Dermis microvascular lymphatic vessel endothelial cell (primary cell): ENCODE measurements at places on chromosomes 11 and 22. TPM values are rescaled to one million over a fixed set of nuclear protein-coding genes. Genes with fewer than 3 reads are reported as not detected.

DNA sequence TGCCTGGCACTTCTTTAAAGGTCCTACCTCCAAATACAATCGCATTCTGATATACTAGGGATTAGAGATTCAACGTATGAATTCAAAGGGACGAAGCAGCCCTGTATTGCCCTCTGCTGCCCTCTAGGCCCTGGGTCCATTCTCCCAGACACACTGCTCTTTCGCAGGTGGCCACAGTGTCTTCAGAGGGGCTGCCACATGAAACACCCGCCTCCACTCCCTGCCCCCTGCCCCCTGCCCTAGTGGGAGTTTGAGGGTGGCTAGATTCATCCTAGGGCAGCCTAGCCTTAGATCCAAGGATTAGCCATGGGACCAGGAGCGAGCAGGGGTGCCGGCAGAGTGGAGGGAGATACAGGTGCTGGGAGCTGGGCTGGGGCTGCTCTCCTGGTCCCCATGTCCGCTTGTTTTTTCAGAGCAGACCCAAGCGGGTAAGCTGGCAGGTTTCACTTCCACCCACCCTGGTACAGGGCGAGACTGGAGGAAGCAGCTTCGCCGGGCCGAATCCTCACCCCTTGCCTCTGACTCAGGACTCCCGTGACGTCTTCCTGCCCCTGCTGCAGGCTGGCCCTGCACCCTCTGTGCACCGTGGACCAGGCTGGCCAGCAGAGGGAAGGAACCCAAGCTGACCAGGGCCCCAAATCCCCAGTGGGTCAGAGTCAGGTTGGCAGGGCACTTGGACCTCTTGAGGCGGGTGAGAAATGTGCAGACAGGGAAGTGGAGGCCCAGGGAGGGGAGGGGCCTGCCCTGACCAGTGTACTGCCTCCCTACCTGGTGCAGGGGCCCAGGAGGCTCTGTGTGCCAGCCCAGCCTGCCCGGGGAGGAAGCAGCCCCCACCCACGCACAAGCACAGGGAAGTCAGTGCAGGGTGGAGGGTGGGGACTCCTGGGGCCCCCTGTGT, 28.4 kb upstream of the HMOX1 start:
- DNase-seq = no peak

DNA sequence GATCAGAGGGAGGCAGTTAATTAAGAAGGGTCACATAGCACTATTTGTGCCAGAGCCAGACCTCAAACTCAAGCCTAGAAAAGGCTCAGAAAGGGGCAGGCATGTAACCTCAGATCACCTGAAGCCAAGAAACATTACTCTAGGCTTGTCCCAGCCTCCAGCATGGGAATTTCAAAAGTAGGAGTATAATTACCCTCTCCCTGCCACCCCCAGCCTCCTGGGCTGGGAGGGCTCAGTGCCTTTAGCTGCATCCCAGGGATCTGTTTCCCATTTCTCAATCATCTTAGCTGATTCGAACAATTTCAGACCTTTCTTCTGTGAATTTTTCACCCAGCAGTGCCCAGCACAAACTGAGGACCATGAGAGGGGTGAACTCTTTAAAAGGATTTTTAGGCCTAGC, 33.1 kb upstream of the LRRC10B start:
- DNase-seq = no peak

The DBX1 gene
- total RNA-seq = not detected in 2 replicates

The OR56A1 gene
- total RNA-seq = not detected in 2 replicates

The P2RX3 gene
- not detected in 2 replicates for total RNA-seq

GRCh38 chr11:43856993-43857392, 23.6 kb upstream of the ALKBH3 start:
- no peak for DNase-seq

The MCHR1 gene
- 0.13 TPM in 2 replicates for total RNA-seq

DNA sequence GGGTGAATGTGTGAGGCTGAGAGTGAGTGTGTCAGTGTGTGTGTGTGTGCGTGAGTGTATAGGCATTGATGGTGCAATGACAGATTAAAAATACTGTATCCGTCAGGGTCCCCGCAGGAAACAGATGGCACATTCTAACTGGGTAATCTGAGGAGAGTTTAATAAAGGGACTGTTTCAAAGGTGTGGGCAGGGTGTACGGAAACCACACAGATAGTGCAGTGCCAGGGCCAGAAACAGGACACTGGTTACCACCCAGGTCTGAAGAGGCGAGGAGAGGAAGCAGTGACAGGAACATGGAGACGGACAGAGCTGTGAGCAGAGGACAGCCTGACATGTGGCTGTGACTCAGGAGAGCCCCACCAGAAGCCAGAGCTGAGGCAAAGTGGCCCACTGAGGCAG, 16.5 kb downstream of the P2RX3 start:
- no peak for DNase-seq

DNA sequence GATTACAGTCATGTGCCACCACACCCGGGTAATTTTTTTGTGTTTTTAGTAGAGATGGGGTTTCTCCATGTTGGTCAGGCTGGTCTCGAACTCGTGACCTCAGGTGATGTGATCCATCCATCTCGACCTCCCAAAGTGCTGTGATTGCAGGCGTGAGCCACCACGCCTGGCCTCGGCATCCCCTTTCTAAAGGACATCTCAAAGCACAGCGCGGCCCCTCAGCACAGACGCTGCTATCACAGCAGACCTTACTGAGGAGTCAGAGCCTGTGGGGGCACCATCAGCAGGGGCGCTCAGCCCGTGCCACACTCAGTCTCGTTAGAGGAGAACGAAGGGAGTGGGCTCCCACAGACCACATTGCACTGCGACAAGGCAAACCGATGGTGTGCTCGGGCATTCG, 19.4 kb downstream of the CELSR1 start:
- no peak for DNase-seq

The DLG2 gene
- total RNA-seq = 0.13 and 0.51 TPM in 2 replicates

DNA sequence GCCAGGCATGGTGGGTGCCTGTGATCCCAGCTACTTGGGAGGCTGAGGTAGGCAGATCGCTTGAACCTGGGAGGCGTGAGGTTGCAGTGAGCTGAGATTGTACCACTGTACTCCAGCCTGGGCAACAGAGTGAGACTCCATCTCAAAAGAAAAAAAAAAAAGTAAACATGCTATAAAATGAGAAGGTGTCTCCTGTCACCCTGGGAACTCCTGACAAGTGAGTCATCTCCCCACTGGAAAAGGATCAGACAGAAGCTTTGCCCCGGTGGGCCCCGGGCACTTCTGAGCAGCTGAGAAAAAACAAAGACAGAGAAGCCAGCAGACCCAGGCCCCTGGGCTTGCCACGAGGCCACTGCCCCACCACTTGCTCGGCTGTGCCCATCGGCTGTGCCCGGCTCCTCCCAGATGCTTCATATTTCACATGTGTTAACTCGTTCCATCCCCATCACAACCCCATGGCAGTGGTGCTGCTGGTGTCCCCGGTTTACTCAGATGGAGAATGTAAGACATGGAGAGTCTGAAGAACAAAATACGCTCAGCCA, 22.3 kb downstream of the TTLL1 start:
- no peak for DNase-seq

DNA sequence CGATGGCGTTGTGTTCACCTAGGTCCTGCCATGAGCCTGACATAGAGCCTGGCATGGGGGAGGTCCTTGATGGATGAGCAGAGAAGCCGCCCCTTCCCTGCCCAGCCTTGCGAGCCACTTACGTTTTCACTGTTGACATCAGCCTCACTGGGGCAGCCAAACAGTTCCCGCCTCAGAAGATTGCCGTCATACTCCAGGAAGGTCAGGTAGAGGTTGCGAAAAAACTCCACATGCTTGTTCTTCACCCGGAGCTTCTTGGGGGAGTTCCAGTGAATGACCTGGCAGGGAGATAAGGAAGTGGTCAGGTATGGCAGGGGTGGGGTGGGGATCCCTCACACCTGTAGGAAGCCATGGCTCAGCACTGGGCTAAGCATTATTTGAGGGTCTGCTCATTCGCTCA, 279.3 kb upstream of the SYN3 start:
- DNase-seq = no peak

GRCh38 chr11:11366793-11367192, 13.7 kb upstream of the CSNK2A3 start:
- no peak for DNase-seq

The TM7SF2 gene
- 14.6 and 14.8 TPM in 2 replicates for total RNA-seq
